ENCODE measurements at places on chromosomes 2 and 18.
A peak's percentile ranks its signal among the peaks of the same experiment; 100 is the strongest.

GRCh38 chr18:46388286-46388685 is 268.7 kb downstream of the LOXHD1 start:
- DNase-seq = no peak

DNA sequence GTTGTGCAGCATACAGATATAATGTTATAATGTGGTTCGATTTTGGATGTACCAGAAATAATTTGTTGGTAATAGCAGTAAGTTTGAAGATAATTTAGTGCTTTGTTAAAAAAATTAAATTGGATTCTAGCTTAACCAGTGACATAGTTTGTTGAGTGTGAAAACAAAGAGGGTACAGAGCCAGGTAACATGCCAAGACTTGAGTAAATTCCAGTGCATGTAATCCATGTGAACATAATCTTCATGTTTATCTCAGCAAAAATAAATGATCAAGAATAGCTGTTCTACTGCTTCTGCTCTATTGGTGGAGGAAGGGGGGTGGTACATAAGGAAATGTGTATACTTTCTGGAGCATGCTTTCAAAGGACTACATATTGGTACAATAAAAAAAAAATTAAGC is 165.8 kb downstream of the DNAH7 start:
- no peak for DNase-seq

DNA sequence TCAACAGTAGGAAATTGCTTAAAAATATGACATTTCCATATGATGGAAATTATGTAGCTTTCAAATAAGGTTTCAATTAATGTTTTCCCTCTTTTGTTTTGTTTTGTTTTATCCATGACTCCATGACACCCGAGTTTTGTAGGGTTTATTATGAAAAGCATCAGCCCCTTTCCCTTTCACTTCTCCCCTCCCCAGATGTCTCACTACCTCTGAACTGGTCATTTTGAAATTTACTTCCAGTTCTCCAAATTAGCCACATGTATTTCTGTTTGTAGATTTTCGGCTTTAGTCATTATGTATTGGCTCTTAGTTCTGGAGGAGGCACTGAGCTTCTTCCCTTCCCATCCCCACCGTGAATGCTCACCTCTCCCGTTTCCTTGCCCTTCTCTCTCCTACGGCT is 18.6 kb upstream of the VPS4B start:
- no peak for DNase-seq

DNA sequence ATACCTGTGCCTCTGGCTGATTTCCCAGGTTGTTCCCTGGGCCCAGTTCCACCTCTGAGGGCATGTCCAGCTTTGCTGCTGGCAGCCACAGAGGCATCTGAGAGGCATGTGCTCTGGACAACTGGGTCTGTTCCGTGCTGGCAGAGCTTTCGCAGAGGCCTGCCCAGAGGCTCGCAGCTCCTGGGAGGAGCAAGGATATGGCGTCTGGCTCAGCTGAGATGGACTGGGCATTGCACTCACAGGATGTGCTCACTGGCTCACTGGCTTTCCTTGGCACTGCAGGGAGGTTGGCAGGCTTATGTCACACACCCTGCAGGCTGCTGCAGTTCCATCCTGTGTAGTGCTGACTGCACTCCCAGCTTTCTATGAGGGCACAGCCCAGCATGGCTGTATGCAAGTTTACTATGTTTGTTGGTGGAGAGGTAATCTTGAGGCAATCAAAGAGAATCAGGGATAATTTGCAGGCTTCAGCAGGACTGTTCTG is 172.3 kb downstream of the PRKCE start:
- no peak for DNase-seq

GRCh38 chr18:8397034-8397433 is 212.2 kb upstream of the RAB12 start:
- DNase-seq = no peak

- DNase-seq = no peak
These were observed 71.8 kb downstream of the TNS1 start for GRCh38 chr2:217930761-217931563.

GRCh38 chr2:196891136-196891535 is 35.4 kb downstream of the PGAP1 start:
- DNase-seq = no peak

DNA sequence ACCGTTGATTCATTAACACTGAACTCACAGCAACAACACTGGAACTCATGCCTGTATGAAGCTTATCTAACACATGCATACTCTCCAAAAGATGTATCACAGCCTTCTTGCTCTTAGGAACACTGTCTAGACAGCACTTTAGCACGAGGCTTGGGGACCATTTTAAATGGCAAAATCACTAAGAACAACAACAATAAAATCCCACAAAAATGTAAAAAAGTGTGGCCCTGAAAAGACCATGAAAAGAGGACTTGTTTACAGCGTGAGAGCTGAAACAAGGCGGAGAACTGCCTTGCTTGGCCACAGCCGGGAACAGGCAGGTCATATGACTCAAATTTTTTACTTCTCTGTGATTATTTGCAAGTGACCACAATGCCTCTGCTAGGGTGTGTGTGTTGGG is 48.1 kb downstream of the CHN1 start:
- DNase-seq = no peak

GRCh38 chr2:212596688-212597087 is 58.1 kb upstream of the ERBB4 start:
- DNase-seq = no peak

DNA sequence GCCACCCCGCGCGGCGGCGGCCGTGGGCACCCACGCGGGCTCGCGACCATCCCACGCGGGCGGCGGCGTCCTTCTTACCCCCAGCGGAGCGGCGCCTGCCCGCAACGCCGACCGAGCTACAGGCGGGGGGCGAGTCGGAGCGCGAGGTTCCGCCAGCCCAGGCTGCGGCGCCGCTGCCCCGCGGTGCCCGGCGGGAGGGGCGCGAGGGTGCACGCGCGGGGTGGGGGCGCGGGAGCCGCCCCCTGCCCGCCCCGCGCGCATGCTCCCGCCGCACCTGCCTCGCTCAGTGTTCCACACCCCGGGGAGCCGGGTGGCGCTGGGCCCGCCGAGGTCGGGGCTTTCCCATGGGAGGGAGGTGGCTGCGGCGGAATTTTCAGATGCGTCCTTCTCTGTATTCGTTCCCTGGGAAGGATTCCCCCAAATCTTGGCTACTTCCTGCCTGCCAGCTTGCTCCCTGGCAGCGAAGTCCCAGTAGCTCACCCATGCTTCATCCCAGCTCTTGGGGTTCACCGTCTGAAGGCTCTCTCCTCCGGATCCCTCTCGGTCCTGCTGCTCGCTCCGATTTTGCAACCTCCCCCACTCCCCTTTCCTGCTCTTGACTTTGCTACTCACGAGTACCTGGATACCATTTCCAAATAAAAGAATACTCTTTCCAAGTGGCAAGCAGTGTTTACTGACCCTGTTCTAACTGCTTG is at the start of gene L3MBTL4:
Gene L3MBTL4, minus strand, starts transcription at position 189 of the 695 bp plus-strand sequence. CDS start 103,286 bp downstream, outside the sequence.
- DNase-seq = no peak

- DNase-seq = no peak
These were observed 12.7 kb downstream of the ANXA4 start for GRCh38 chr2:69754633-69755032.

DNA sequence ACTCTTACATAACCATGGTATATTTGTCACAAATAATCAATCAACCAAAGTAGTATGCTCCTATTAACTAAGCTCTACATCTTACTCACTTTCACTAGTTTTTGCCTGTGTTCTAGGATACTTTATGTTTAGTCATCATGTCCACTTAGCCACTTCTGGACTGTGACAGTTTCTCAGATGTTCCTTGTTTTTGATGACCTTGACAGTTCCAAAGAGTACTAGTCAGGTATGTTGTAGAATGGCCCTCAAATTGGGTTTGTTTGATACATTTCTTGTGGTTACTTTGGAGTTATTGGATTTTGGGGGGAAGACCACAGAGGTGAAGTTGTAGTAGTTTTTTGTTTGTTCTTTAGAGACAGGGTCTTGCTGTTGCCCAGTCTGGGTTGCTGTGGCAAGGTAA is 35.5 kb downstream of the BUB1 start:
- DNase-seq = no peak

GRCh38 chr2:128690431-128690830 is 371.8 kb upstream of the HS6ST1 start:
- no peak for DNase-seq

GRCh38 chr2:176845718-176846117 is 366.9 kb upstream of the HNRNPA3 start:
- DNase-seq = no peak

GRCh38 chr2:111188681-111189080 is 68.0 kb downstream of the BCL2L11 start:
- DNase-seq = no peak

DNA sequence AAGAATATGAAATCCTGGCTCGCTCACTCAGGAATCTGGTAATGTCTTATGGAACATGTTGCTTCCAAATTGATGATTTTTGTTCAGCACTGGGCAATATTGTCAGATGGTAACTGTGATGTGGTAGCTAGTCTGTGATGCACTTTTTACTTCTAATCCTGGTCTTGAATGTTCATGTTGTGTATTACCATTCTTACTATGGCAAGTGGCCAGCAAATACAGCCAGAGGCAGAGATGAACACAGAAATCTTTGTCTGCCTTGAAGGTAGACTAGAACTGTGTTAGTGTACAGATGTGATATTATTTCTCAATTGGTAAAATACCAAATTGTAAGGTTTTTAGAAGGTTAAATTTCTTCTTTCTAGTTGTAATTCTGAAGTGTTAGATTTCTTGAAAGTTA is 83.3 kb downstream of the UBE2E3 start:
- no peak for DNase-seq

DNA sequence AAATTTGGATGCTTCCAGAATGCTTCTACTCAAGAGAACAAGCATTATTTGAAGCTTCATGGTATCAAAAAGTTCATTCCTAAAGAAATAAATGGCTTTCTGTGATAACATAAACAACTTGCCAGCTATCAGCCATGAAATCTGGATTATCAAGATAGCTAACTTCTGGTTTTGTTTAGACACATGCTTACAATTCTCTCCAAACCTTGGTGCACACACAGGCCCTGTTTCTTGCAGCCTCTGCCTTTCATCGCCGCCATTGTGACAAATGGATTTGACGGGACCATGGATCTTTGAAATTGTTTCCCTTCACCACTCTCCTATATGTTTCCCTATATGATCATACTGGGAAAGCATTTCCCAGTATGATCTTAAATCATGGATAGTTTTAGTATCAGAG is 47.9 kb upstream of the CABLES1 start:
- no peak for DNase-seq

- DNase-seq = no peak
These were observed 114.9 kb upstream of the SULT1C3 start for GRCh38 chr2:108124736-108125495.

- no peak for DNase-seq
These were observed 279.7 kb upstream of the TRIB2 start for GRCh38 chr2:12436935-12437561.

- no peak for DNase-seq
These were observed 267.6 kb downstream of the SRBD1 start for GRCh38 chr2:45343251-45344017.

DNA sequence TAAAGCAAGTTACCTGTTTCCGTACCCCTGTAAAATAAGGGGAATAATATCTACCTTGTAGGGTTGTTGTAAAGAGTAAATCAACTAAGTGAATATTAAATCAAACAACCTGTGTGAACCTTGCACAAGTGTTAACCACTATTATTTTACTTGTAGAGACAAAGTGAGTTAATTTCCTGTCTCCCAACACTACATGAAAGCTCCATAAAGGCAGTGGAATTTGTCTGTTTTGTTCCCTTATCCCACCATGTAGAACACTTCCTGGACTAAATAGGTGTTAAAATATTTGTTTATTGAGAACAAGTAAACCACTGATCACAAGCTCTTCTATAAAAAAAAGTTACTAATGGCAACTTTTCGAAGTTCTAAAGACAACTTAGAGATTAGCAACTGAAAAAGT is 3.3 kb downstream of the ARL5A start:
- DNase-seq = no peak

- no peak for DNase-seq
These were observed 114.3 kb downstream of the GALNT1 start for GRCh38 chr18:35695803-35696202.

- no peak for DNase-seq
These were observed 96.8 kb downstream of the POLE4 start for GRCh38 chr2:75055142-75055819.

- peak; percentile 63 for DNase-seq
These were observed 144.2 kb downstream of the SUCLG1 start for GRCh38 chr2:84314901-84315330.

- DNase-seq = peak; percentile 98
These were observed at the start of gene CYB5A for GRCh38 chr18:74291771-74292540. Gene CYB5A (minus strand): TSS chr18:74291963. CDS start chr18:74291875, 88 bp downstream.
